ENCODE measurements at places on chromosomes 12 and 14. TPM values are rescaled to one million over a fixed set of nuclear protein-coding genes. Genes with fewer than 3 reads are reported as not detected.

Gene KLRD1
- 1.1 TPM for total RNA-seq

Gene TIMELESS
- 15.8 TPM for total RNA-seq

Gene HOXC5
- total RNA-seq: 0.05 TPM

Gene CLEC7A
- 25.3 TPM for total RNA-seq

Gene SUDS3
- total RNA-seq: 21.8 TPM

Gene POTEG
- not detected for total RNA-seq

- DNase-seq: no peak
Measured at GRCh38 chr14:68577802-68578541, 214.9 kb downstream of the ZFP36L1 start.

GRCh38 chr12:12521888-12522287, 40.8 kb downstream of the DUSP16 start:
- no peak for DNase-seq

- DNase-seq: no peak
Measured at GRCh38 chr14:96587823-96588385, 85.7 kb downstream of the PAPOLA start.

DNA sequence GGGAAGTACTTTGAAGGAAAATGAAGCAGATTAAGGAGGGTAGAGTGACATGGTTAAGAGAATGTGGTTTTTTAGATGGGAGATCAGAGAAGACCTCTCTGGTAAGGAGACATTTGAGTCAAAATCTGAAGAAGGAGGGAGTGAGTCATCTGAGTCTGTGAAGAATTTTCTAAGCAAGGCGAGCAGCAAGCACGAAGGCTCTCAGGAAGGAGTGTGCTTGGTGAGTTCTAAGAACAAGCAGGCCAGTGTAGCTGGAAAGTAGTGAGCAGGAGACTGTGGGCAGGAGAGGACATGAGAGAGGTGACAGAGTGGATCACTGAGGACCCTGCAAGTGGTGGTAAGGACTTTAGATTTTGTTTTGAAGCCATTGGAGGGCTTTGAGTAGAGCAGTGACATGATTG, 76.3 kb upstream of the FUT8 start:
- peak; percentile 65 for DNase-seq

DNA sequence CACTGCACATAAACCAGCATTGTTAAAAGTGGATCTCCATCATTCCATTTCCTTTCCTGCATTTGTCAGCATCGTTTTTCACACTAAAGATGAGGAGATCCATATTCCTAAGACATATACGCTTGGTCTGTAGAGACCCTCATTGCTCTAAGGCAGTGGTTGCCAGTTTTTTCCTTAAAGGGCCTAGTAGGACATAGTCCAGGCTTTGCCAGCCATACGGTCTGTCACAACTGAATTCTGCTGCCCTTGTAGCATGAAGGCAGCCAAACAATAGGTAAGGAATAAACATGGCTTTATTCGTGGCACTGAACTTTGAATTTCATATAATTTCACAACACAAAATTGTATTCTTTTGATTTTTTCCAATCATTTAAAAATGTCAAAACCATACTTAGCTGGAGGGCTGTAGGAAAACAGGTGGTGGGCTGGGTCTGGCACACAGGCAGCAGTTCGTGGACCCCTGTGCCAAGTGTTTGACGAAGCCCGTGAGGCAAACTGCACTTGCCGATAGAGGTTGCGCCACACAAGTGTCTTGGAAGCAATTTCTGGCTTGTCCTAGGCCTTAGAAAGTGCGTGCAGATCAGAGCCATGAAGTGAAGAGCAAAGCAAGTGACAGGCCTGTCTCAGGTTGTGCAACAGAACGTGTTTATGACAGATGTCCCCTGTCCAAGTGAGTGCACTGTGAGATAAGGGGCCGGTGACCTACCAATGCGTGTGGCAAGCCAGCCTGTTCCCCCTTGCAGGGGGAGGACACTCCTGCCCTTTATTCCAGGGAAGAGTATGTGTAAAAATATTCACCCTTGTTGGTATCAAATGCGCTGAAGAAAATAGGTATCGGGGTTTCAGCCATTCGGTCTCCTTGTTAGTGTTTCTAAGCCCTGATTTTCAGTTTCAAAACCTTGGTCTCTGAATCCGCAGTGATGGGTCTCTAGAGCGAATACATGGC, 916 bp upstream of the CHPT1 start:
- no peak for DNase-seq

- no peak for DNase-seq
Measured at GRCh38 chr12:16675438-16675837, 69.5 kb upstream of the LMO3 start.

GRCh38 chr12:69440016-69440415, 30.2 kb upstream of the FRS2 start:
- DNase-seq: no peak

DNA sequence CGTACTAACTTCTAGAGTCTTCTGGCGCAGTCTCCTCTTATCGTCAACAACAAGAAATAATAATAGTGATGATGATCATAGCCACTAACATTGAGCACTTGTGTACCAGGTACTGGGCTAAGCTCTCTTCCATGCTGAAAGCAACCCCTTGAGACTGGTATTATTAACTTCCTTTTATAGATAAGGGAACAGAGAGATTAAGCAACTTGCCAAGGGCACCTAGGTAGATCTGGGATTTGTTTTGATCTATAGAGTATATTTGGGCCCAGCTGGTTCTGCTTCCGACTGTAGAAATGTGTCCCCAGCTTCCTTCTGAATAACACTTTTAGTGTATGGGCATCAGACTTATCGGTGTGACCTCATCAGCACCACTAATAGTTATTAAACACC, 1.1 kb upstream of the ZNF219 start:
- DNase-seq: no peak

DNA sequence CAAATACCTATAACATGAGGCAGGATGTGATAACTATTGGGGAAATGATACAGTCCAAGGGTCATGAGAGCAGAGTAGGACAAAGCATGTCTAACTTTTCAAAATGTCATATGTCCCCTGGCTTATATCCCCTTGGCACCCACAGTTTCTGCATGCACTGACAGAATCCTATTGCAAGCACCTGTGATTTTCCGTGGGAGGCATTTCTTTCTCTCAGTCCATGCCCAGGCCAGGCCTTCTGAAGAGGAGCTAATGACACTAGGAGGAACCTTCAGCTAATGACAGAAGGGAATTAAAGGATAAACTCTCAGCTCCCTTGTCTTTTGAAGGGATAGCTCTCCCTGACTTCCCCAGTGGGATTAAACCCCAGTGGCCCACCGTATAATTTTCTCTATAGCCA, 249.2 kb downstream of the TTC6 start:
- DNase-seq: no peak

DNA sequence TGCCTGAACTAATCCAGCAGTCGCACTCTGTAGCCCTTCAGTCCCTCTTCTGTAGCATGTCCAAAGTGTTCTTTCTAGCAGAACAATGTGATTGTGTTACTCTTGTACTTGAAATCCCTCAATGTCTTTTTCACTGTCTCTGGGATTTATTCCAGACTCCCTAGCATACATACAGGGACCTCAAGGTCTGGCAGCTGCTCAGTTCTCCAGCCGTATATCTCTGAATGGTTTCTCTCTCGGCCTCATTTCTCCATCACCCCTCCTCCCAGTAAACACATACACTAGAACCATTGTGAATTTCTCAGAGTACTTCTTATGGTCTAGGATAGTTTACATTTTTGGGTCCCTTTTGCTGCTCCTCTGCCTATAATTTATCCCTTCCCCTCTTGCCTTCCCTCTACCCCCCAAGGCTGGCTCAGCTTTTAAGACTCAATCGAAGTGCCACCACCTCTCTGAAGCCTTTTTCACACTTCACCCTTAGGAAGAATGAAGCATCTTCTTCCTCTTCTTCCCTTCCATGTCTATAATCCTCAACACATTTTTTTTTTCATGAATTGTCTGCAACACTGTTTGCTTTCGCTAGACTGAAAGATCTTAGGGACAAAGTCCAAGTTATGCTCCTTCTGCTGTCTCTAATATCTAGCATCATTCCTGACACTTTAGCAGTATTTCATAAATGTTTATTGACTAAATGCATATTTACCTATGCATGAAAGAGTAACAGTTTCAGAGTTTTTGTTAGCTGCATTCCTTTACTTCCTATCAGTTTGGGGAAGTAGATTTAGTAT, 446.1 kb downstream of the ZFP36L1 start:
- no peak for DNase-seq

GRCh38 chr12:128033473-128033872, 233.5 kb upstream of the TMEM132C start:
- no peak for DNase-seq

- no peak for DNase-seq
Measured at GRCh38 chr14:88983755-88984154, 159.3 kb downstream of the TTC8 start.

DNA sequence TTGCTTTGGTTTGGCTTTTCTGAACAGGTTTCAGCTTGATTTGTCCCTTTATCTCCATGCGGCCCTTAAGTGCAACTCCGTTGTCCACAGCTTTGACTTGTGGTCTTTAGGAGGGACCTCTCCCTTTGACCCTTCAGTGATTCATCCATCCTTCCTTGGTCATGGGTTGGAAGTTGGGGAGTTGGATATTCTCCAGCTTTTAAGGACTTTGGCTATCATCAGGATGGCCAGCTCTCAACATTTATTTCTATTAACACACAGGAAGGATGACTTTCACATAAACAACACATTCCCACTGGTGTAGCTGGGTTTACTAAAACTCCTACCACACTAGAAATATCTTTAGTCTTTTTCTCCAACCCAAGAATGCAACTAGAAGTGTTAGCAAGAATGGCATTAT, 50.9 kb upstream of the E2F7 start:
- DNase-seq: no peak

DNA sequence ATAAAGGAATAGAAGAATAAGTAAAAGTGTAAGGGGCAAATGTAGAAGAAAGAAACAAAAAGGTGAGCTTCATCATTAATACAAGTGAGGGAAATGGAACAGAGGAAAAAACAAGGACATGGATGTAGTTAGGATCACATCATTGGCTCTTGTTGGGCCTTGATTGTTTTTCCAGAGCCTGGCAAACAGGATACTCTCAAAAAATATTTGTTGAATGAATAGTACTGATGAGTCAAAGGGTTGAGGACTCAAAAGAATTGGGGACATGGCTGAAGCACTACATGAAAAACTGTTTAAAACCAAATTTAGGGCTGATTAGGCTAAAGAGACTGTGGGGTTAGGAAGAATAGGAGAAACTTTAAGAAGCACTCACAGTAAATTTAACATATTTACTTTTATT, 11.4 kb upstream of the SRP54 start:
- no peak for DNase-seq

DNA sequence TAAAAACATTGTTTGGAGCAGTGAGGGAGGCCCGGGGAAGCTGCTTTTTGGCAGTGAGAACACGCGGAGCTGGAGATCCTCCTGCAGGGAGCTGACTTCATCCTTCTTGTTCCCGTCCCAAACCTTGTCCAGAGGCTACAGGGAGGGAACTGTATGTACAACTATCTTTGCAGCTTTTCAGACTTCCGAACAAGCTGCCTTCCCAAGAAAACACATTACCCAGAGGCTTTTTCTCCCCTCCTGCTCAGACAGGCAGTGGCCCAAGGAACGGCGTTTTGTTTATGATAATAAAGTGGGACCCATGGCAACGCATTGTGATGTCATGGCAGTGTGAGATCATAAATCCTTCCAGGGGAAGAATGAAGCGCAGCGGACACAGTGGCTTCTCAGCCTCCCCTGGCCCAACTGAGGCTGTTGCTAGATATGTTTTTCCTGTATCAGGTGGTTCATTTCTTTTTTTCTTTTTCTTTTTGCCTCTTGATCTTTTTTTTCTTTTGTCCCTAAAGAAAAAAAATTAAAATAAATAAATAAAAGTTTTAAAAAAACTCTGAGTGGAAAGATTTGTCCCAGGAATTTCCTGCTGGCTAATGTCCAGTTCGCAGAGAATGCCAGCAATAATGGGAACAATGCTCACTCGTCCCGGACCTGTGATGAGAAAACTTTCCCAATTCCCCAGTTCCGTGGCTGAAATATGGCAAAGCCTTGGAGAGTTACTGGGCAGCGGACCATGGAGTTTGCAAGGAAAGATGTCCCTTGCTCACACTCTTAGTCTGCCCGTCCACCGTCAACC, 103.4 kb upstream of the MAP1LC3B2 start:
- DNase-seq: no peak

GRCh38 chr14:53953828-53954550, 2.6 kb downstream of the BMP4 start:
- DNase-seq: no peak

DNA sequence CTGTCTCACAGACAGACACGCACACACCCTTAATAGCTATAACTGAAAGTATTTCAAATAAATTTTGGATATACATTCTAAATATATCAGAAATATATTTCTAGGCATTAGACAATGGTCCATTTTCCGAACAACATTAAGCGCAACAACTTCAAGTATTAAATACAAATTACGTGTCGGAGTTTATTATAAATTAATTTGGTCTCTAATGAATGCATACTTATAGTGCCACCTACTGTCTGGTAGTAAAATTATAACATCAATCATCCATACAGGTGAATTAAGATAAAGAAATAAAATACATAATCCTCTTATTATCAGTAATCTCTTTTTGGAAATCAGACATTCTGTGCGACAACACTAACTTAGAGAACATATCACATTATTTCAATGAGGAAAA, 27.2 kb upstream of the CMAS start:
- no peak for DNase-seq

DNA sequence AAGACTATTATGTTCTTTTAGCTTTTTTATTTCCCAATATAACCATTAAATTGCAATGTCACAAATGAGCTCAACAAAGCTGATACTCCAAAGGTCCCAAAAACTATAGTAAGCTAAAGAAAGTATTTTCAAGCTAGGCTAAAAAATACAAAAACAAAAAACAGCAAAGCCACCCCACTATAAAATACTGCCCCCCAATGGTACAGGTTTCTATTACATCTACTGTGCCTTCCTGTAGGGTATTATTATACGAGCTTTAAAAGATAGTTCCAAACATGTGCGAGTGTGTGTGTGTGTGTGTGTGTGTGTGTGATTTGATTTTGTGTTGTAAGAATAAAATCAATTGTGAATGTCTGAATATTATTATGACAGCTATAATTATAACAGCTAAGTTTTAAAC, 1.1 kb downstream of the IFNG start:
- peak; percentile 71 for DNase-seq

GRCh38 chr12:39713552-39713951, 93.9 kb upstream of the ABCD2 start:
- DNase-seq: no peak
